Right ventricle myocardium superior (tissue), 1 donor: ENCODE measurements at places on chromosomes 1 and 21. TPM values are rescaled to one million over a fixed set of nuclear protein-coding genes. Genes with fewer than 3 reads are reported as not detected.

DNA sequence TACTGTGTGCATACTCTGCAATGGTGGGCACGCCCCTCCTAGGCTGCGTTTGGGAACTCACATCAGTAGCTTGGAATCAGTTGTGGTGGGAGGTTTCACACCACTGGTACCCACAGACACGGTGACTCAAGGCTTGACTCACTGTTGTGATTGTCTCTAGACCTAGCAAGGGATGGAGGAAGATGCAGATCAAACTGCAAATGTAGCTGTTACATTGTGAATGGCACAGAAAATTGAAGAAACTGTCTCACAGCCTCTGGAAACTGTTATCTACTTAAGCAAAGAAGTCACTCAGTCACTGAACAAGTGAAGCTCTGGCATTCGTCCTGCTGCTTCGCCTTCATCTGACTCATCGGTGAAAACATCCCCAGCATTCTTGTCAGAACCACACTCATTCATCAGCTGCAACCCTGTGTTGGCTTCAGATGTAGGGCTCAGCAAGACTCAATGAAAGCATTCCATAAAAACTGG lies 59.5 kb downstream of the POFUT2 start:
- no peak for DNase-seq

GRCh38 chr1:187794561-187794960 lies 965.8 kb downstream of the PLA2G4A start:
- DNase-seq = no peak

DNA sequence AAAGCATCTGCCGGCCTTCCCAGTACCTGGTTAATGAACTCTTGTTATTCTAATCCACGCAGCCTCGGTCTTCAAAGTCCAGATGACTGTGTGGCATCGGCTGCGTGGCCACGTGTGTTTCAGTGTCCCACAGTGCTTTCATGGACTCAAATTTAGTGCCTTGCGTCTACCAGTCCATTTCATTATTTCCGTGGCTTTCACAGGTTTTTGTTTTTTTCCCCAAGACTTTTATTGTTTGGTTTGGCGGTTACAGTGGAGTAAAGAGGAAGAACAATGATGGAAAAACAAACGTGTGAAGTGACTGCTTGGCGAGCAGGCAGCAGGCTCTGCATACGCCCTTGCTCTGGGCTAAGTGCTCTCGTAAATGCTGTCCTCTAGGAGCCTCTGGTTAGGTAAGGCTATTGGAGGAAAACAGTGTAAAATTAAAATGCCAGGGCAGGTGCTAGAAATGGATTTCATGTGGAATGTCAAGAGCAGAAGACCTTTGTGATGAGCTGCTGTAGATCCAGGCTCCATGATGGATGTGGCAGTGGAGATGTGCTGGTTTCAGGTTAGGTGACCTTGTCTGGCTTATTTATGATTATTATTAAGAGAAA lies 536.3 kb downstream of the KIF26B start:
- DNase-seq = no peak

DNA sequence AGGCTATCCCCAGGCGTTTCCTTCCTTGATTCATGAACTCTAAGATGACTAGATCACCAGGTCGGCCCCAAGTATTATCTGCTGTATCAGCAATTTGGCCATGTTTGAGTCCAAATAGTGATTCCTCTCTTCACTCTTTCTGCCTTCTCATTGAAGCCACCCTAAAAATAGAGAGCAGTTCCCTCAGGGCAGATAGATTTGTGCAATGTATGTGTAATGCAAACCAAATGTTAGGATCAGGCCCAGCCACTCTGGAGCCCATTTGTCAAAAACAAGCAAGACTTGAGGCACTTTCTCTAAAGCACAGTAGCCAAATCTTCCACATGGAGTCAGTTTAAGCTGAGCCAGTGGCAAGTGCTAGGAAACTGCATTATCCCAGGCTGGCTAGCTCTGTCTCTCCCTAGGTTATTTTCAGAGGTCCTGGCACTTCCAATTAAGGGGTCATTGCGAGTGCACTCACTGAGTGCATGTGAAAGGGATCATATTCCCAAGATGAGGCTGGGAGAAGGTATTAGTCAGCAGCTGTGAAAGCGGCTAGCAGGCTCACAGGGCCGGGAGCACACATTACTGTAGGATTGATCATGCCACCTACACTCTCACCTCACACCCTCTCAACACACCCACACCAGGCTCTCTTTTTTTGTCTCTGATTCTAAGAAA lies 97.9 kb upstream of the RAB3GAP2 start:
- no peak for DNase-seq

DNA sequence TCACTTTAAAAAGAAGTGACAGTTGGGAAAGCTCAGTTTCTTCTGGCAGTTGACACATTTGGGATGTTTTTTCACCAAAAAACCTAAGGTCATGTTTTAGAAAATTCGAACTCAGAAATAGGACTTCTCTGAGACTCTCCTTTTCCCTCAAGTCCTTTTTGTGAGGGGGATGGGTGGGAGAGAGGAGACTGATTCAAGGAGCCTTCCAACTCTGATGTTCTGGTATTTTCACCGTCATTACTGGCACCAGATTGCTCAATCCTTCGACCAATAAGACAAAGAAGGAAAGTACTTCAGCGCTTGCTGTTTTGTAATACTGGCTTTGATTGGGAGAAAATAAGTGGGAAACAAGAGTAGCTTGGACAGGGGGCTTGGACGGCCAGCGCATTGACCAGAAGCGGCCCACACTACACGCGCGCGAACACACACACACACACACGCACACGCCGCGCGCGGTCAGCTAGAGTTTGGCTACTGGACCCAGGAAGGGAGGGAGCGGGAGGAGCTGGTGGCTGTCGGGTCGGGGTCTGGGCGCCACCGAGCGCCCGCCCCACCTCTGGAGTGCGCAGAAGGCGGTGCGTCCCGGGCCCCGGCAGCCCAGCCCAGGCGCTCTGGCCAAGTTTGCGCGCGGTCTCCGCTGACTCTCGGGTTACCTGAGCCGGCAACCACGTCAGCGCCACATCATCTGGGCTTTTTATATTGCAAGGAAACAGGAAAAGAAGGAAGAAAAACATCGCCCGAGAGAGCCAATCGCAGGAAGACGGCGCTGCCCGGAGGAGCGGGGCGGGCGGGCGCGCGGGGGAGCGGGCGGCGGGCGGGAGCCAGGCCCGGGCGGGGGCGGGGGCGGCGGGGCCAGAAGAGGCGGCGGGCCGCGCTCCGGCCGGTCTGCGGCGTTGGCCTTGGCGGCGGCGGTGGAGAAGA lies at the start of gene KCNK1:
KCNK1 (plus strand) TSS at position 855 of the 921 bp plus-strand sequence; CDS start at position 921, 66 bp downstream.
- peak; percentile 73 for DNase-seq

The RGS16 gene
- 1.0 TPM for total RNA-seq
